ENCODE measurements at places on chromosomes 3 and 15. TPM values are rescaled to one million over a fixed set of nuclear protein-coding genes. Genes with fewer than 3 reads are reported as not detected.

DNA sequence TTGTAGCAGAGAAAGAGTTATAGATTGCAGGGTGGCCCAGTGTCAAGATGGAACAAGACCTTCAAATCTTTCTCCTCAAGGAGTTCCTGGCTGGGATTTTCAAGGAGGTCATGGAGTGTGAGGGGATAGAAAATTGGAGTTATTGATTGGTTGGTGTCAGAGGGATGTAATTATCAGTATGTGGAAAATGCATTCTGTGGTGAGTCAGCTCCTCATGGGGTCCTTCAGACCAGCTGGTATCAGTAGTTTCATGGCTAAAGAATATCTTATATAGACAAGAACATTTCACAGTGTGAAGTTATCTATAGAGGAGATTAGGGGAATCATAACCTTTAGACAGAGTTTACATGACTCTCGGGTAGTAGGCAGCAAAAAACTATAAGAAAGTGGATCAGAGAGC, 1114.0 kb upstream of the GBE1 start:
- DNase-seq, result no peak

GRCh38 chr15:78800806-78801205, 10.5 kb downstream of the ADAMTS7 start:
- DNase-seq, result no peak

Gene USP50
- total RNA-seq, result not detected

Gene PLSCR2
- total RNA-seq, result not detected

Data from activated T-helper 2 cell treated with anti-CD3 and anti-CD28 coated beads, Interferon-gamma antibody, Interleukin-2, Interleukin-4, amounts not matched to agents 10 μg/mL and 5 μg/mL and 100 μg/mL, durations not matched to agents 14 hours and 24 hours and 36 hours (primary cell).